Fibroblast of skin of right biceps (primary cell): ENCODE measurements at places on chromosomes 2 and 18.

- DNase-seq = no peak
Measured at GRCh38 chr2:235661952-235662351, 168.1 kb downstream of the AGAP1 start.

GRCh38 chr2:196268538-196269338, 97.4 kb upstream of the STK17B start:
- no peak for DNase-seq

DNA sequence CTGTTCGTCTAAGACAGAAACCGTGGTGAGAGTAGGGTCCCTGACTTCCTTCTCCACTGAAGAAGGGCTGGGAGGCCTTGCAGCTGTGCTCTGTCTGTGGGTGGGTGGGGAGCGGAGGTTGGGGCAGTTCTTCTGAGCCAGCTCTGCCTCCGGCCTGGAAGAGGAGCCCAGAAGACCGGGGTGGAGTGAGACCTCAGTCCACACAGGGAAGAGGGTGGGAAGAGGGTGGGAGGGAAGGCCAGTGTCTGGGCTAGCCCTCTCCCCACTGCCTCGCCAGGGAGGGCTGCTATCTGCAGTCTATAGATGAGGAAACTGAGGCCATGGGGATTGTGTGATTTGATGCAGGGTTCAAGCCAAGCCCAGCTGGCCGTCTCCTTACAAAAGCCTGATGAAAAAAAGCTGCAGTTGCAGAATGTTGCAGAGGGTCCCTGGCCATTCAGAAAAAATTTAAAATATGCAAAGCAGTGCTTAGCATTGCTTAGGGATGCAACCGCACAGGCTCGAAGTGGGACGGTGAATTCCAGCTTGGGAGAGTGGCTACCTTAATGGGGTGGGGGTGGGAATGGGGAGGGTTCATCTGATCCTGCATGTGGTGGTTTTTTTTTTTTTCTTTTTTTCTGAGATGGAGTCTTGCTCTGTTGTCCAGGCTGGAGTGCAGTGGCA, 181.6 kb upstream of the HS6ST1 start:
- peak; percentile 78 for DNase-seq

DNA sequence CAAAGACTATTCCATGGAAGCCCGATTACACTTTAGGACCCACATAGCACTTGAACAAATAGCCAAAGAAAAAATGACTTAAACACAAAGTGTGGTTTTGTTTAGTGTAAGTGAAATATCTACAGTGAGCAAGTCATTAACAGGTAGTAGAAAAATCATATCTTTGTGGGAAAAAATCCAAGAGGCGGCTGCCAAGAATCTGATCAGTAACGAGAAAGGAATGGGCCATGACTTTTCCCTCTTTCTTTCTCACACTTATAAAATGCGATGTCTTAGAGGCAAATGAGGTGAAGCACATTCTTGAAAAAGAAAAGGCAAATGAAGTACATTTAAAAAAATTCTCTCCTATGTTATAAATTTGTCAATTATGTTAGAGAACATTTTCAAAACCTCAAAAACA, 12.9 kb upstream of the GEMIN6 start:
- peak; percentile 88 for DNase-seq

- DNase-seq = peak; percentile 98
Measured at GRCh38 chr2:66434679-66435548, at the start of gene MEIS1. Gene MEIS1, plus strand, starts transcription at chr2:66435125. Its CDS starts 732 bp downstream, at chr2:66435857.

GRCh38 chr2:69581774-69582581, 61.6 kb downstream of the AAK1 start:
- DNase-seq = peak; percentile 67

GRCh38 chr18:12744103-12744502, 41.3 kb downstream of the PSMG2 start:
- DNase-seq = peak; percentile 71

GRCh38 chr2:195363496-195363895, 293.5 kb upstream of the SLC39A10 start:
- DNase-seq = peak; percentile 45

GRCh38 chr18:48455555-48456478, 46.6 kb upstream of the ZBTB7C start:
- peak; percentile 95 for DNase-seq

DNA sequence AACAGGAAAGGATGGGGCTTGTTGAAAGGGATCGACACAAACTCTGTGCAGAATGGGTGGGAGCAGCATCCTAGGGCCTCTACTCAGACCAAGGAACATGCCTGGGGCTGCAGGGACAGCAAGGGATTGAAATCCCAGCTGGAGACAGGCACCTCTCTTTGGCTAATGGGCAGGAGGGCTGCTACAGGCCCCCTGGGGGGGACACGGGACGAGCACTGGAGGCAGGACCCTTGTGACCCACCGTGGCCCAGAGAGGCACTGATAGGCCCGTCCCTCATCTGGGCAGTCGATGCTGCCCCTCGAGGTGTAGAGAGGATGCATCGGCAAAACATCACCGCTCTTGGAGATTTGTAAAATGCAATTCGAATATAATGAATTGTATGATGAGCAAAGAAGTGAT, 5.1 kb downstream of the HS1BP3 start:
- no peak for DNase-seq

DNA sequence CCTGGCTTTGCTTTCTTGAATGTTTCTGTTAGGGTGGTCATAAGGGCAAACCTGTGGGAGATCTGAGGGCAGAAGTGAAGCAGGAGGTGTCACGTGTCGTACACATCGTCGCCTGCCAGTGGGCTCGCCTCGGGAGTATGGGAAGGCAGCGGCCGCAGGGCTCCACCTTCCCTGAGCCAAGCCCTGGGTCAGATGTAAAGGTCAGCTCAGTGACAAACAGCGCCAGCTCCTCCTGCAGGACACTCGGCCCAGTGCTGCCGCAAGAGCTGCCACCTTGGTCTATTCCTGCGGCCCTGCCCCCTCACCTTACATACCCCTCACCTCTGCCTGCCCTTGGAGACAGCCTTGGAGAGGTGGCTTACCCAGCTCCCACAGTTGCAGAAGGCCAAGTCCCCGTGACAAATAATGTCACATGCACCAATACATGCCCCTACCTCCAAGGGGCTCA, 64.2 kb downstream of the PSMG2 start:
- no peak for DNase-seq

DNA sequence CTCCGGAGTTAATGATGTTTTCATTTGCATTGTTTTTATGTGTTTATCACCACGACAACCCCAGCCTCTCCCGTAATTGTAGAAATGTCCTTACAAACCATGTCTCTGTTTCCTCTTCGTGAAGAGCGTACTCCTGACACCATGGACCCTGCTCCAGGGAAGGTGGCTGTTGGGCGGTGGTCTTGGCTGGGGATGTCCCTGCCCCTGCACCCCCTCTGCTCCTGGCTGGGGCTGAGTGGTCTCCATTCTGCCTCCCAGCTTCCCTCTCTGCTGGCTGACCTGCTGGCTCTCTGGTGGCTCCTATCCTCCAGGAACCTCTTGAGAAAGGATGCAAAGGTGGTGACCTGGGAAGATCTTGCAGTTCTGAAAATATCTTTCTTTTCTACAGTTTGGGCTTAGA, 81.1 kb downstream of the ASB1 start:
- DNase-seq = no peak
